Lung (tissue), 17 donors: ENCODE measurements at places on chromosomes 1 and 21.

DNA sequence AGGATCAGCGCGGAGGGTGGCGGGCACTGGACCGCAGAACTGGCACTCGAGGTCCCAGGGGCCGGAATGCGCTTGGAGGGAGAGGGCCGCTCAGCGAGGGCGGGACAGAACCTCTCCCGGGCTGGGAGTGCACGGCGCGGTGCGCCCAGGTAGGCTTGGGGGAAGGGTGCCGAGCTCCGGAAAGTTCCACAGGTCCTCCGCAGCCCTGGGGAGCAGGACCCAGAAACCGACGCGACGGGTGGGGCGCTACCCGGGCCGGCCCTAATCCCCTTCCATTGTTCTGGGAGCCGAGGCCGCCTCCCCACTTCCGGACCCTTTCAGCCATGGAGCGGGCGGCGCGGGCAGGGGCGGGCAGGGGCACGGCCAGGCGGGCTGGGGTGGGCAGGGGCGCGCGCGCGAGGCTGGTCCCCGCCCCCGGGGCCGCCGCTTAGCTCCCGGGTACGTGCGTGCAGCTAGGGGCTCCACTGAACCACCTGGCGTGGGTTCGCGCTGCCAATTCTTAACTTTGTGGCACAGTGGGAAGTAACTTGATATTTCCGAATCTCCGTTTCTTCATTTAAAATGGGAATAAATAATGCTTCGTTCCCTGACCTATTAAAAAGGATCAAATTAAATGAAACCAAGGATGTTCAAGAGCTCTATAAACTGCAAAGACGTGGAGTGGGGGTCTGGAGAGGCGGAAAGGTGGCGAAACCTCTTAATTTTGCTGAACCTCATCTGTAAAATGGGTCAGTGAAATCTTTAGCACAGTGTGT lies 20.7 kb downstream of the LGR6 start:
- peak; percentile 43 for DNase-seq

- no peak for DNase-seq
These were observed 12.4 kb downstream of the ACAP3 start for GRCh38 chr1:1295154-1295923.

DNA sequence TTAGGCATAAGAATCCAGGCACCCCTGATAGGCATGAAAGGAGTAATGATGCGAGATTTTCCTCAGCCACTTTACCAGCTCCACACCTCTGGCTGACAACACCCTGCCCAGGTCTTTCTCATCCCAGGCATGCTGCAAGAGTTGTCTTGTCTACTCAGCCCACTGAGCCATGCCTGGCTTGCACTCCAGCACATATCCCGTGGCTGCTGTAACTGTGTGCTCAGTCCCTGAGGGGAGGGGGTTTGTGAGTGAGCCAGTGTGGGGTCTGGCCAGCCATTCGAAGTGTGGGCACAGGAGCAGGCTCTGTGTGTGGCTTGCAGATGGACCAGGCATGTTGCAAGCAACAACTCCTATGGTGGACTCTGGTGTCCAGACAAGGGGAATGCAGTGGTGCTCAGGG lies 529.6 kb downstream of the ADGRL2 start:
- DNase-seq, result no peak

- DNase-seq, result peak; percentile 23
These were observed 415.0 kb upstream of the ESRRG start for GRCh38 chr1:217138173-217138765.

- peak; percentile 89 for DNase-seq
These were observed 3.4 kb downstream of the ADGRB2 start for GRCh38 chr1:31760471-31761470.
